Muscle of leg (tissue), 16 donors: ENCODE measurements at places on chromosomes 1 and 21. TPM values are rescaled to one million over a fixed set of nuclear protein-coding genes. Genes with fewer than 3 reads are reported as not detected.

Gene RHOU
- polyA plus RNA-seq, result 29.9 TPM

Gene FAAH
- 11.2 TPM for polyA plus RNA-seq

Gene ECM1
- 12.9 TPM for polyA plus RNA-seq

Gene ST6GALNAC3
- polyA plus RNA-seq, result 5.6 TPM

Gene SLC26A9
- 0.04 TPM for polyA plus RNA-seq

Gene C8B
- 0.25 TPM for polyA plus RNA-seq

Gene PRDM16
- 1.8 TPM for polyA plus RNA-seq

Gene WLS
- 120 TPM for polyA plus RNA-seq

Gene LCE1E
- not detected for polyA plus RNA-seq

Gene CDC42
- polyA plus RNA-seq, result 194 TPM

Gene SPRR4
- polyA plus RNA-seq, result not detected

Gene GJA8
- not detected for polyA plus RNA-seq

Gene SRGAP2
- polyA plus RNA-seq, result 56.9 TPM

Gene KRTAP13-2
- not detected for polyA plus RNA-seq

Gene KCNJ10
- polyA plus RNA-seq, result 0.30 TPM

Gene IARS2
- 49.3 TPM for polyA plus RNA-seq

Gene PADI4
- 0.67 TPM for polyA plus RNA-seq

Gene SPAG17
- 1.6 TPM for polyA plus RNA-seq

Gene PLA2G4A
- polyA plus RNA-seq, result 3.0 TPM

Gene TMEM79
- 4.6 TPM for polyA plus RNA-seq

Gene CCDC181
- polyA plus RNA-seq, result 0.86 TPM

Gene SELL
- 3.8 TPM for polyA plus RNA-seq

Gene NOTCH2NLA
- 27.4 TPM for polyA plus RNA-seq

Gene THEM4
- 10.6 TPM for polyA plus RNA-seq

Gene C1orf141
- not detected for polyA plus RNA-seq

Gene SH2D1B
- 0.33 TPM for polyA plus RNA-seq

Gene OR14A2
- polyA plus RNA-seq, result not detected

Gene GCSAML
- 0.25 TPM for polyA plus RNA-seq

Gene FBLIM1
- 41.4 TPM for polyA plus RNA-seq

Gene DPYD
- polyA plus RNA-seq, result 9.3 TPM

Gene TAS1R3
- polyA plus RNA-seq, result 2.4 TPM

Gene SPRR1A
- polyA plus RNA-seq, result not detected

Gene HHAT
- polyA plus RNA-seq, result 4.5 TPM

Gene OLFML2B
- 95.1 TPM for polyA plus RNA-seq

Gene KIF17
- 3.3 TPM for polyA plus RNA-seq

Gene GNG5
- polyA plus RNA-seq, result 171 TPM

Gene OPTC
- not detected for polyA plus RNA-seq

Gene ZNF648
- 0.09 TPM for polyA plus RNA-seq

Gene CD247
- 0.48 TPM for polyA plus RNA-seq

Gene DNAJC28
- polyA plus RNA-seq, result 2.1 TPM

Gene IVL
- 0.11 TPM for polyA plus RNA-seq

Gene ARMH1
- polyA plus RNA-seq, result 2.0 TPM

Gene C1QB
- polyA plus RNA-seq, result 17.5 TPM

Gene WNT2B
- 6.4 TPM for polyA plus RNA-seq
